D341Med (cell line): ENCODE measurements at places on chromosomes 7 and 10.
A peak's percentile ranks its signal among the peaks of the same experiment; 100 is the strongest.

DNA sequence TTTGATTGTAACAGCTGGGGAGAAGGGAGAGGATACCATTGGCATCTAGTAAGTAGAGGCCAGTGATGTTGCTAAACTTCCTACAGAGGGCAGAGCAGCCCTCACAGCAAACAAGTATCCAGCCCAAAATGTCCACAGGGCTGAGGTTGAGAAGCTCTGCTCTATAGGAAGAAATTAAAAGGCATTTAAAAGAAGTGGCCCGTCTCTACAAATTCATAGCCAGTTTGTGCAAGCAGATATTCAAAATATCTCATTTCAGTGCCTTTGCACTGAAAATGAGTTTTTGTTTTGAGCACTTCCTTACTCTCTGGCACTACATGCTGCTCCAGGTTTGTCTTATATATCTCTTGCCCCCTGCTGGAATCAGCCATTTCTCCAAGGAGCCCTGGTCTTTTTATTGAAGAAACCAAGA lies 330.0 kb downstream of the BBS9 start:
- DNase-seq = peak; percentile 40

DNA sequence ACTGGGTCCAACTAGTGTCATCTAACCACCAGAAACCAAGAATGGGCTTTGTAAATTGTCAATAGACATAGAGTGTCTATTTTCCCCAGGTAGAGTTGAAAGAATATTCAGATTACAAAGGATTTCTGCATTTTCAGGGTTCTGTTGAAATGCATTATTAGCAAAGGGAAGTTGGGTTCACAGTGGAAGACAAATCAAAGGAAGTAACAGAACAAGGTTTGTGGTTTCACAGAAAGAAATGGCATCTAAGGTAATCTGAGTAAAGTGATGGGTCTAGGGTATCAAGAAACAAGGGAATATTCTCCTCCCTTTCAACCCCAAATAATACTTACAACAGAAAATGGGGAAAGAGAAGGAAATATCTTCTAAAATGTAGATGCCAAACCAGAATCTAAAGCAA lies 25.8 kb downstream of the CEP41 start:
- no peak for DNase-seq

DNA sequence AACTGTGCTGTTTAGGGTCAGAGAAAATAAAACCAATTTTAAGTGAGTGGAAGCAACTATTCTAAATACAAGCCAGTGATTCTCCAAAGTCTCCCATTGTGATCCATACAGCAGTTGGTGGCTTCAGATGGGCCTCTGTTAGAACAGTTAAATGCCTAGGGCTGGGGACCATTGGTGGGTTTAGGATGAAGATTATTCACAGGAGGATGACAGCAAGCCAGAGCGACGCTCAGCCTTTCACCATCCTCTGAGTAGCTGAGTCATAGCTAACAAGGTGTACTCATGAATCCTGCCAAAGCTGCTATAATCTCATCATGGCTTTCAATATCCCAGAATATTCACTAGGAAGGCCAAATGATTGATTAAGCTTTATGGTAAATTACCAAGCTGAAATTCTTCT lies 39.6 kb downstream of the STARD3NL start:
- no peak for DNase-seq

GRCh38 chr7:114916261-114916892 lies 5.5 kb upstream of the MDFIC start:
- DNase-seq = no peak

- DNase-seq = no peak
Observed at GRCh38 chr7:116356979-116357378, 142.6 kb upstream of the CAV2 start.

DNA sequence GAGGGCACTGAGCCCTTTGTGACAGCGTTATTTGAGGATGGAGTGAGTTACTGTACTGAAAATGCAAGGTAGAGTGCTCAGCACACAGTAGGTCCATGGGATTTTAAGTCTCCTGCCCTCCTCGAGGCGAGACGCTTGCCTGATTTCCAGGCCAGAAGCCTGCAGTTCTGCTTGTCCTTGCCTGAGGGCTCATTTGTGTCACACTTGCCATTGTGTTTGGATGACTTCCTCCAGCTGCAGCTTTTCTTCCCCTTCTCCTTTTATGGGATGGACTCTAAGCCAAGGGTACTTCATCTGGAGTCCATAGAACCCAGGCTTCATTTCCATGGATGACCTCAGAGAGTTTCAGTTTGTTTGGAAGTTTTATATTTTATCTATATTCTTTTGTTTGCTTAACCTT lies 304.2 kb upstream of the BMPER start:
- DNase-seq = no peak

DNA sequence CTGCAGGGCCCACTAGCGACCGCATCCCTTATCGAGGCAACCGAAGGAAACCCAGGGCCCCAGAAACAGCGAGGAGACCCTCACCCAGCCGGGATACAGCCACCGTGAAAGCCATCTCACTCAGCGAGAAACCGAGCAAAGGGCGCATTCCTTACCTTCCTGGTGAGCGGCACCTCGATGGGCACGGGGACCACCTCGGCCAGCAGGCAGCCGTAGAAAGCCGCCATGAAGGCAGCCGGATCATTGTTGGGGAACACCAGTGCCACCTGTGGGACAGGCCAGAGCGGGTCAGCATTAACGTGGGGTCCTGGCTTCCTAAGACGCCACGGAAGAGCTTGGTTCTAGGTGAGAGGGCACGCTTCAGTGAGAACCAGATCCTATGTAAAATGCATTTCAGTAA lies 263.7 kb downstream of the ZMYND11 start:
- no peak for DNase-seq

GRCh38 chr10:113149626-113150025 lies 199.6 kb downstream of the TCF7L2 start:
- DNase-seq = no peak

DNA sequence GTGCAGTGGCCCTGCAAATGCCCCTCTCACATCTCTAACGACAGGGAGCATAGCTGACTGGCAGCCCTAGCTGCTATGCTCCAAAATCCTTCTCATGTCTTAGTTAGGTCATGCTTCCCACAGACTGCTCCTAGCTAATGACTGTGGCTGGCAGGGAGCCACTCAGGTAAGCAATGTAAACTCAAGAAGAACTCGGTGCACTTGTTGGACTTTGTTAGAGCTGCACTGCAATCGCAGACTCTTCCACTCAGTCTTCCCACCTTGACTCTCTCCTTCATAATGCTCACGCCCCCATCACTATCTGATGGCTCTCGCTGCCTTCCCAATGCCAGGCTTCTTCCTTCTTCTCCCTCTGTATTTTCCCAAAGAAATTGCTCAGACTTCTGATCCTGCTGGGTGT lies 24.0 kb downstream of the OR9A2 start:
- DNase-seq = no peak

GRCh38 chr7:116327752-116328151 lies 117.4 kb downstream of the TES start:
- no peak for DNase-seq

- DNase-seq = no peak
Observed at GRCh38 chr7:123282181-123282580, 82.4 kb upstream of the SLC13A1 start.

DNA sequence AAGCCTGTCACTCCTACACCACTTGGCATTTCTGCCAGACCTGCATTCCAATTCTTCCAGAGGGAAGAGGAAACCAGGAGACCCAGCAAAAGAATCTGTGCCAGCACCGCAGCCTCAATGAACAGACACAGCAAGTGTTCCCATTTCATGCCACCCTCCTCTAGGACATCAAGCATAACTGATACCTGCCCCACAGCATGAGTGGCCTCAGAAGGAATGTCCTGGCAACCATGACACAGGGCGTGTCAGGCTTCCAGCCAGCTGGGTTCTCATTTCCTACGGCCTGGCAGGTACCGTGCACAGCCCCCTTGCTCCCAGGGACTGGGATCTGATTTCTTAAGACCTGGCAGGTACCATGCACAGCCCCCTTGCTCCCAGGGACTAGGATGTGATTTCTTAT lies 7.8 kb downstream of the MAD1L1 start:
- DNase-seq = no peak

GRCh38 chr10:97584798-97585438 lies 729 bp downstream of the HOGA1 start:
- no peak for DNase-seq

DNA sequence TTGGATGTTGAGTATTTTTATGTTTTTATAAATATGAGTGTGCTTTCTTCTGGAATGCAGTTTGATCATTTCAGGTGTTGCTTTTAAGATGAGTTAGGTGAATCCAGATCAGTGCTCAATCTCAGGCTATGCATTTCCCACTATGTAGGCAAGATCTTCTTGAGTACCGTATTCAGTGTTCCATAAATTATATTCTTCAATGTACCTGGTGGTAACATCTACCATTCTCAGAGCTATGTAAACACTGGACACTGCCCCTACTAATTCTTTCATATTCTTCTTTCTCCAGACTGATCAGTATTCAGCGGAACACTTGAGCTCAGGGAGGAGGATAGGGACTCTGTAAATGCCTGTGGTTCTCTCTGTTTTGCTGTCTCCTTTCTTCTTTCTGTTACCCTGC lies 25.5 kb upstream of the NME8 start:
- no peak for DNase-seq

- peak; percentile 30 for DNase-seq
Observed at GRCh38 chr7:133434246-133434865, 181.5 kb downstream of the EXOC4 start.

GRCh38 chr10:31618541-31619291 lies 299.7 kb downstream of the ZEB1 start:
- peak; percentile 58 for DNase-seq

- DNase-seq = no peak
Observed at GRCh38 chr10:19843487-19843886, 27.3 kb downstream of the PLXDC2 start.

DNA sequence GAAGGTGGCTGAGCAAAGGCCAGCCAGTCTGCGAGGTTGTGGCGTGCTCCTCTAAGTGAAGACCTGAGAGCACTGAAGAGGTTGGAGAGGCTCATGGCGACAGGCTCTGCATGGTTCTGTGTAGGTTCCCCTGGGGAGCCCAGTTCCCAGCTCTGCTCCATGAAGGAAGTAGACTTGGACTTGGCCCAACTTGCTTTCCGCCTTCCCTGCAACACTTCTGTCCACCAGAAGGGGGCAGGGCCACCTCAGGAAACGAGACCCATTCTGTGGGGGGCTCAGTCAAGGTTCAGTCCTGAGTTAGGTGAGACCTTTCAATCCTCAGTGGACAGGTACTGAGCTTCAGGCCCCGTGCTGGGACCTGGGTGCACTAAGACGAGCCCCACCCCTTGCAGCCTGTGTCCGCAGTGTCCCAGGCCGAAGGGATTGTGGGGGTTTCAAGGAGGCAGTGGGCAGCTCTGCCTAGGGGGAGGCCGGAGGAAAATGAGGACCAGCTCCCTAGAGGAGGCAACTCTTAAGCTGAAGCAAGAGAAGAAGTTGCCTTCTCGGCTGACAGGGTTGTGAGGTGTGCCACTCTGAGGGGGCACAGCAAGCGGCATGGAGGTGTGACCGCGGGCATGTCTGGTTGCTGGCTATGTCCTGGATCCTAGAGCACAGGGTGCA lies 15.0 kb upstream of the PCBD1 start:
- peak; percentile 69 for DNase-seq

DNA sequence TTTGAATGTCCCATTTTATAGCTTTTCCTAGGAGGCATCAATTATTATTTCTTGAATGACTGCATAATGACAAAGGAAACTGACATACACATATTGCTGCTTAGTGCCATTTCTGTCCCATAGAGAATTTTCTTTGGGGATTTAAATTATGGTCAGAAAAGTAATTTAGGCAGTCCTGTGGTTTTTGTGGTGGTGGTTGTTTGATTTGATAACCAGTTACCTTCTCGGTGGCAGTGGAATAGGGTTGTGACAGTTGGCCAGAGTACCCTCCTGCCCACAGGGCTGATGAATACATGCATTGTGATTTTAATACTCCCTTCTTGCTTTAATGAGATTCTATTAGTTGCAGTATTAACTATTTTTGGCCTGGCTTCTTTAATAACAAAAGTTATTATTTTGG lies 6.6 kb upstream of the SGCE start:
- no peak for DNase-seq

DNA sequence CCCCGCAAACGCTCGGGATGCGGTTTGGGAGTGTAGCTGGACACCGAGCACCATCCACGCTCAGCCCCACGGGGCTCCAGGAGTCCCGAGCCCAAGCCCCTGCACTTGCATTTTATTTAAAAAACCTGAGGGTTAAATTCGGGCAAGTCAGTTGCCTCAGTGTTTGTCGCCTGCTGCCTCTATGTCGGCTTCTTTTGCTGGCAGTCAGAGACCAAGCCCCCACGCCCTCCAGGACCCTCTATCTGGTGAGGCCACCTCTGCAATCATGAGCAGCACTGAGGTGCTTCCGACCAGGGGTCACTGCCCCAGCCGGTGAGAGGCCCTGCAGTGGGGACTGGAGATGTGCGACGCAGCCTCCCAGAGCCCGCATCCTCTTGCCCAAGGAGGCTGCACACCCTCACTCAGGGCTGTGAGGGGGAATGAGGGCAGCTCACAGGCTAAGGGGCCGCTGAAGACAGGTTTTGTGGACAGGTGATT lies 13.3 kb upstream of the ZNF273 start:
- peak; percentile 15 for DNase-seq

DNA sequence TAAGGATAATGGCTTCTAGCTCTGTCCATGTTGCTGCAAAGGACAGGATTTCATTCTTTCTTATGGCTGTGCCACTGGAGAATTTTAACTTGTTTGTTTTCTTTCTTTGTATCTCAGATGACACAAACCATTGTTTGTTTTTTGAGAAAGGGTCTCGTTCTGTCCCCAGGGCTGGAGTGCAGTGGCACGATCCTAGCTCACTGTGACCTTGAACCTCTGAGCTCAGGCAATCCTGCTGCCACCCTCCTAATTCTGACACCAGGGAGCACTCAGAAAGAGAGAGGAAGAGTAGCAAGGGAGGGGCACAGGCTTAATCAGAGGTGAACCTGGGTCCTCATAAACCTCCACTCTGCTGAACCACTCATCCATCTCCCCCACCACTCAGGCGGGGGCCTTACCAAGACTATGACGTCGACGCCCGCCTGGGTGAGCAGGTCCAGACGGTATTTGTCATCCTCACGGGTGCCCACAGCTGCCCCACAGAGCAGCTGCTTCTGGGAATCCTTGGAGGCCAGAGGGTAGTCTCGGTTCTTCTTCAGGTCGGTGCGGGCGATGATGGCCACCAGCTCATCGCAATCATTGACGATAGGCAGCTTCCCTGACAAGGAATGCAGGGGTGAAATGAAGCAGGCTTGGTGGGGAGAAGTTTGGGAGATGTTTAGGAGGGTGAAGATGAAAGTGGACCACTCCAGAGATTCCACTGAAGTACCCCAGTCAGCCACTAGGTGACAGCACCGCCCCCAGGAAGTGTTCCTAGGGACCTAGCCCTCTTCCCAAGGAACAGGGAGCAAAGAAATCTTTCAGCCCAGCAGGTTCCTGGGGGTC lies 11.6 kb downstream of the IMPDH1 start:
- DNase-seq = peak; percentile 81

DNA sequence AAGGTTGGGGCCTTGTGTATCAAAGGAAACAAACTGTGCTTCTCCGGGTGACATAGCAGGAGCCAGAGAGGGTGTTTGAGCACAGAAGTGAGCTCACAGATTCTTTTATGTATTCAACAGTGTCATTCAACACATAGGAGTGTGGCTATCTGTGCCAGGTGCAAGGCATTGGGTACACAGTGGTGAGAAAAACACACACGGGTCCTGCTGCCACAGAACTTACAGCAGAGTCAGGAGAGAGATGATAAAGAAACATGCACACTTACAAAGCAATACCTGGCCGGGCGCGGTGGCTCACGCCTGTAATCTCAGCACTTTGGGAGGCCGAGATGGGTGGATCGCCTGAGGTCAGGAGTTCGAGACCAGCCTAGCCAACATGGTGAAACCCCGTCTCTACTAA lies 16.3 kb upstream of the ECHDC3 start:
- no peak for DNase-seq

GRCh38 chr10:96513305-96513697 lies 425 bp downstream of the TLL2 start:
- no peak for DNase-seq

GRCh38 chr7:116952635-116953371 lies 498 bp upstream of the ST7 start:
- DNase-seq = no peak
